ENCODE measurements at places on chromosomes 7 and 10.

DNA sequence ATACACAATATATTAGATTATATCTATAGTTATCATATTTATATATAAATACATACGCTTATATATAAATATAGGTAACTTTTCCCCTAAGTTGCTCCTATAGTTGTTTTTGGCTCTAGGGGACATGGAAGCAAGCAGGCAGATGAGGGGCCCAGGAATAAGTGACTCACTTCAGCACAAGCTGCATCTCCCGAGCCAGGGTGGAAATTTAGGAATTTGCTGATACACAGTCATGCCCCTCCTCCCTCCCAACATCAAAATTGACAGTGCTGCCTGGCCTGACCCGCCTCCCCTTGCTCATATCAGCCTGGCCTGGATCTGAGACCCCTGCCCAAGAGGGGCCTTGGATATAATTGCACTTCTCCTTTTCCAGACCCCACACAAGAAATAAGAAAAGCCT, 33.8 kb downstream of the MKI67 start:
- DNase-seq = no peak

DNA sequence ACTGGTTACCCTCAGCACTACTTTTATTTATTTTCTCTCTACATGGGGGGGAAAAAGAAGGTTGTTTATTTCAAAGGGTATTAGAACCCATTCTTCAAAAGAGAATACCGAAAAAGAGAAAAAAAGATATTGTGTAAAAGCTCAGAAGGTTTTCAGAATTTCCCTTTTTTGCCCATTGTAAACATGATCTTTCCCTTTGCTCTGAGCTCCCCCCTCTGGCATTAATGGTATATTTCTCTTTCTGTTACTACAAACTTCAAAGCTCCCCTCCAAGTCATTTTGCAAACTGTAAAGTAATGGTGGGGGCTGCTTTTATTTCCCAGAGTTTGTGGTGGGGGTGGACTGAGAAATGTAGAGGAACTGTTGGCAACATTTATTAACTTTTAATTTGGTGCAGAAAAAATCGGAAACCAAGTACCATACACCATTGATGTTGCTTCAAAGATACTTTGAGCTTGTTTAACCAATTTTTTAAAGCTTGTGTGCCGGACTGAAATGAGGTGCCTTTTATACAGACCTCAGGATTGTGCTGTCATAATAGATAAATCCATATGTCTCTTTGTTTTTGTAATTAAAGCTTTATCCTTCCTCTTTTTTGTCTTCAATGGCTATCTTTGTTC, 181.5 kb downstream of the EXOC4 start:
- DNase-seq = no peak

- no peak for DNase-seq
Observed at GRCh38 chr7:121833991-121834390, 39.0 kb upstream of the PTPRZ1 start.

DNA sequence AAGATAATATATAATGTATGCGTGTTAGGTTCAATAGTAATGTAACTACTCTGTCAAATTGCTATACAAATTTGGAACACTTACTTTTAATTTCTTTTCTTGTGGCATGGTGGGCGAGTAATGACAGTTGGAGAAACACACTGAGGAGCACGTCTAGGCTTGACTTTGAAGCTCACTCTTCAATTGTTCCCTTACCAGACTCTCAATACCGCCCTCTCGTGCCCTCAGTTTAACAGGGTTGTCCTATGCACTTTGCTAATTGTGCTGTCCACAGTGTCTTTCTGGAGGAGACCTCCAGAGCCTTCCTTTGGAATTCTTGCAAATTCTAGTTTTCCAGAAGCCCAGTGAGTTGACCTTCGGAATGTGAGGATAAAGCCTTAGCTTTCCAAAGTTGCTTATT, 107.2 kb upstream of the RELN start:
- no peak for DNase-seq

DNA sequence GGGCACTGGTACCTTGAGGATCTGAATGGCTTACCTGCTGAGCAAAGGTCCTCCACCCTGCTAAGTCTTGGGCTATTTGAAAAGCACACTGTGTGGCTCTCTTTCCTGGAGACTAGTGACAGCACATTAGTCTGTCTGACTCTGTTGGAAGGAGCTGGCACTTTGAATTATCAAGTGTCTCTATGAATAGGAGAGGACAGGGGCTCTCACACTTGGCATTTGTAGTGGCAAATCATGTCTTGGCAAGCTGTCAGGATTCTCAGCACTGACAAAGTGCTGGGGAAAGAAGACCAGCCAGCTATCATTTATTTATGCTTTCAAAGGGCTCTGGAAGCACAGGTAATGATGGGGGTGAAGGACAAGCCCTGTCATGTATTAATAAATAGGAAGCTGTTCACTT, 62.8 kb downstream of the MTPN start:
- DNase-seq = no peak

All from right forelimb (tissue), 1 donor.